ENCODE measurements at places on chromosomes 7 and 10.

DNA sequence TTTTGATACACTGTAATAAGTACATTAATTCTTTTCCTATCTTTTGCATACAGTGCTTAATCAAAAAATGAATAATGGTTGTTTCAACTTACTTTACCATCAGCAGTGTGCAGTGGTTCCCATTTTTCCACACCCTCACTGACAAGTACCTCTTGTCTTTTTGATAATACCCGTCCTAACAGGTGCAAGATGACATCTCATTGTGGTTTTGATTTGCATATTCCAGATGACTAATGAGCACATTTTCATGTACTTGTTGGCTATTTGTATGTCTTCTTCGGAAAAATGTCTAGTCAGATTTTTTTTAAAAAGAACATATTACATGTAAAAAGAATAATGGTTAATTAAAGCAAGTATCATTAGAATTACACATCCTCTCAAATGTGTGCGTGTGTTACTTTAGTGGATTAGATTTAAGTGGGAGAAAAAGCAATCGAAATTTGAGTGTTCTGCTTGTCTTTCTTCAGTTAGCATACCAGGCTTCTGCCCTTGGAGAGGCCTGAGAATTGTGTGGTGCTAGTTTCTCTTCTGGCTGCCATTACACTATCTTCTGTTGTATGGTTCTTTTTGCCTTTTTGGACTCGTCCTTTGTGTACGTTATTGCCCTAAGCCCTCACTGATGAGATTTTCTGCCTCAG, 291.2 kb downstream of the AUTS2 start:
- DNase-seq: peak; percentile 94

DNA sequence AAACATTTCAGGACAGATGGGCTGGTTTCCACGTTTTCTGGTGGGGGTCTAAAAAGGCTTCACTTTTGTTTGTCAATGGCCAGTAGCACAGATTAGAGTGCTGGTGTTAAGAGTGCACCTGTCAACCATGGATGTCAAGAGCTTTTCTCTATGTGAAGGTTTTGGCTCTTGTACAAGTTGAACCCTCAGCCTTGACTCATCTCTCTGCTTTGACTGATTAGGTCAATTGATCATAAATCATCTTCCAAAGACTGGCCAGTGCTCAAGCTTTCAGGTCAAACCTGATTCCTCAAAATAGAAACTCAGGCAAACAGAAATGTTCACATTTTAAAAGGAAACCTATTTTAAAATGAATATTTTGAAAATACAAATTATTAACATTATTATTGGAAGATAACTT, 59.6 kb upstream of the SP4 start:
- no peak for DNase-seq

DNA sequence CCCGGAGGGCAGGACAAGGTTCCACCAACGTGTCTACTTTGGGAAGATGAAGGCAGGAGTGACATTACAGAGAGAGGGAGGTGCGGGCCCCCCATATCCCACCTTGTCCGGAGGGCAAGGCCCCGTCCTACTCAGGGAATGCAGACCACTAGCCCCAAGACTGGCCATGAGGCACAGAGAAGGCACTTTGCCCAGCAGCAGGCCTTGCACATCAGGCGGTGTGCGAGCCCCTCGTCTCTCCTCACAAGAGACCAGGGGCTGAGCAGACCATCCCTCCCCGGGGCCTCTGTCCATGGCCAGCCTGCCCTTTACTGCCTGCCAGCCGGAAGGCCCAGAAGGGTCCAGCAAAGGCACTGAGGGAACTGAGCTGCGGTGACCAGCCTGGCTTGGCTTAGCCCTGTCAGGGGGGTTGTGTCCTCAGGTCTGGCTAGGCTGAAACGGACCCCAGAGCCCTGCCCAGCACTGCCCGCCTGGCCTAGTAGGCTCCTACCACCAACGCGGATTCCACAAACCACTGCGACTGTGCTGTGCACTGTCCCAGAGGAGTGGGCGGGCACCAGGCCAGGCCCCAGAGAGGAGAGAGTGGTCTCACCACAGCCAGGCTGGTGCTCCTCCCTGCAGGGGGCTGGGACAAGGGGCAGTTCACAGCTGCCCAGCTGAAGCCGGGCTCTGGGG, 16.7 kb downstream of the CAMK2B start:
- DNase-seq: no peak

- no peak for DNase-seq
Observed at GRCh38 chr7:67463316-67463715, 466.7 kb downstream of the TYW1 start.

DNA sequence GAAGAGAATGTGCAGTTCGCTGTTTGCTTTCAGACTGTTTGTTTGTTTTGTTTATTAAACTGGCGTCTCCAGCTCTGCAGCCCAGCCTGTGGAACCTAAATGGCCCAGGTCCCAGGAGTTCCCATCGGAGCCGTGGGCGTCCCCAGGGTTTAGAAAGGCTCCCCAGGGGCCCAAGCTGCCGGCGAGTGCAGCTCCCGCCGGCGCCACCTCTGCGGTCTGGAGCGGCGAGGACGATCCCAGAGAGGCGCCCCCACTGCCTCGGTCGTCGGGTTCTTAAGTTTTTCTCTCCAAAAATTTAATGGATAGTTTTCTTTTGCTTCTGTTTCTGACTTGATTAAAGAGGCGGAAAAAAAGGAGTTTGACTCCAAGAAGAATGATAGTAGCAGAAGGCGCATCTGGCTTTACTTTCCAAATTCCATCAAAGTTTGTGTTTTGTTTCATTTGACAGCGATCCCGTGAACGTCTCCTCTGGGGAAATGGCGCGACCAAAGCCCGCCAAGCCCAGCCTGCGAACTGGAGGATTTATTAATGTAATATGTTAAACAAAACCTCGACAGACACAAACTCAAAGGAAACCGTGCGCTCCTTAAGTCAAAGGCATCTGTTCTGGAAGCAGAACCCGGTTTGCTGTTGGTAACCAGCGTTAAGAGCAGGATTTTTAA, 718 bp upstream of the FZD1 start:
- peak; percentile 44 for DNase-seq

- DNase-seq: no peak
Observed at GRCh38 chr7:1531979-1532455, 1.5 kb downstream of the MAFK start.

DNA sequence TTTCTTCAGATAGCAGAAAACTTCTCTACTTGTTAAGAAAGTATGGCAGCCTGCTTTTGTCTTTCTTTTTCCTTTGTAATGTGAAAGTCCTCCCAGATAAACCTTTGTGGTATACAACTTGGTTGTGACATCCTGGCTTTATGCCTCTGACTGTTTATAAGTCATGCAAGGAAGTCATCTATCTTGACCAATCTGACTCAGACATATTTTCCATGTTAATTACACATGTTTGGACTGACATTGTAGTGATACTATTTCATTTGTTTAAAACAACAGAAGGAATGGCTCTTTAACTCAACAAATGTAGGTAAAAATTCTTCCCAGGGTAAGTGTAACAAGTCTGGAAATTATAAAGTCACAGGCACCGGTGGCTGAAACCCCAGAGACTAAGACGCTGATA, 341.6 kb upstream of the MEOX2 start:
- no peak for DNase-seq

GRCh38 chr7:24981171-24981951, 1.4 kb upstream of the OSBPL3 start:
- peak; percentile 53 for DNase-seq

GRCh38 chr7:117458977-117459583, 20.7 kb upstream of the CFTR start:
- peak; percentile 65 for DNase-seq

- no peak for DNase-seq
Observed at GRCh38 chr10:95406651-95407280, 116.0 kb upstream of the PDLIM1 start.

DNA sequence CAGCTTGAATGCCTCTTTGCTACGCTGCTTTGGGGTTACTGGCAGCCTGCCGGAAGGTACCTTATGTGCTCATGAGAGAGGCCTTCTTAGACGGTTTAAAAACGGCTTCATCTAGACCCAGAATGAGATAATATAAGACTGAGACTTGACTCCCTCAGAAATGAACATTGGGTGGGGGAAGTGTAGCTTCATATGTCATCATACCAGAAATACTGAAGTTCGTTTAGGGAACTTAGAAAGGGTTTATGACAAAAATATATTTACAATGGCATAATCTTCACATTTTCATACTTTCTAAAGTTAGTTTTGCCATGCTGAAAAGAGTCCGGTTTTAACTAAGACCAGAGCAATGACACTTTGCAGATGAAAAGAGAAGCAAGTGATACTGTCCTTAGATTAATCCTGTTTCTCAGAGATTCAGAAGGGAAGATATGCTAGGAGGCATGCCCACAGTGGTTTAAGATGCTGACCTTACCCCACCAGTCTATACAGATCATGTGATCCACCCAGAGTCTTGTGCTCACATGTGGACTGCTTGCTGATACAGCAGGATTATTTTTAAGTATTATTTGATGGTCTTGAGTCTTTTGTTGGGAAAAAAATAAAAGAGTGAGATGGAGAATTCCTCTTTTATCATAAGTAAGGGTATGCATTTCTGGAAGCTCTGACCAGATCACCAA, 40.8 kb upstream of the HGF start:
- no peak for DNase-seq

DNA sequence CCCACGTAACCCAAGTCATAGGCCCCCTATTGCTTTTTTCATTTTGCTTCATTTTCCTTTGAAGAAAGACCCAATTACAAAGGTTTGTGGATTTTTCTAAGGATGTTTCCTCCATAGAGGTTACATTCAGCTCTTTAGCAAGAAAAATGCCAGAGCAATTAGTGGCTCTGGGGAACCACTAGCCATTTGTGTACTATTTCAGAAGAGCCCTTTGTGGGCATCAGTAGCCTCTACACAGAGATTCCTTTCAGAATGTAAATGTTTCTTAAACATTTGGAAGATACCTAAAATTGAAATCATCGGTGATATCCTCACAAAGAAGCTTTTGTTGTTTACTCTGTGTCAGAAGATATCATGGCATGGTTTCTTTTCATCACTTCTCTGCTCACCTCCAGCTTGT, 291.0 kb upstream of the KMT2E start:
- DNase-seq: no peak

DNA sequence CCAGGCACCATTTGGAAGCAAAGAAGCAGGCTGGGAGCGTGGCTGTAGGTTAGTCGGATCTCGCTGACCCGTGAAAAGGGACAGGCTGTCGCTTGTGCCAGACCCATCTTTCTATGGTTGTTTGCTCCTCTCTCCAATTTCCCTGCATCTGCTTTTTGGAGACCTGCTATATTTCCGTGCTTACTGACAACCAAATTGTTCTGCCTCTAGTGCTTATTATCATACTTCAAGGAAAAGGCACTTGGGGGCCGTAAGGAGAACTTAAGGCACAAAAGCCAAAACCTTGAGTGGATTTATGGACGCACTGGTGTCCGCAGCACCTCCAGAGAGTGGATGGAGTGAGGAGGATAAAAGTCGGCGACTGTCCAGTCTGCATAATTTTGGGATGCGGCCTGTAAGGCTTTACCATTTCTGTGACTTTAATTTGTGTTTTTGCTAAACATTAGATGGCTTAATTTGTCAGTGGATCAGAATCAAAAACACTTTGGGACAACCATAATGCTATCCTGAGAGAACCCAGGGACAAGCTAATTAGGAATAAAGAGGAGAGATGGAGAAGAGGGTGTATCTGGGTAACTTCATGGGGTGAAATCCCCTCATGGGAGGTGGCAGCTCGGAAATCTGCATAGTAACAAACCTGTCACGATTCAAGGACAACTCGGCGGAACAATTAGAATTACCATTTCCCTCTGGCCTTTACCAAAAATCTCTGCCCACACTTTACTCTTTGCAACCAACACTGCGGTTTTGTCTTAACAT, 206.7 kb downstream of the HDAC9 start:
- no peak for DNase-seq

DNA sequence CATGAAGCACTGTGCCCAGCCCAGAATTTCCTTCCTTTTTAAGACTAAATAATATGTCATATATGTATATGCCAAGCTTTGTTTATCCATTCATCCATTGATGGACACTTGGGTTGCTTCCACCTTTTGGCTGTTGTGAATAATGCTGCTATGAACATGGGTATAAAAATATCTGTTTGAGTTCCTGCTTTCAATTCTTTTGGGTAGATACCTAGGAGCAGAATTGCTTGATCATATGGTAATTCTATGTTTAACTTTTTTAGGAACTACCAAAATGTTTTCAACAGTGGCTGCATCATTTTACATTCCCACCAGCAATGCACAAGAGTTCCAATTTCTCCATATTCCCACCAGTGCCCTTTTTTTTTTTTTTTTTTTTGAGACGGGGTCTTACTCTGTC, 13.2 kb upstream of the PLAU start:
- DNase-seq: no peak

DNA sequence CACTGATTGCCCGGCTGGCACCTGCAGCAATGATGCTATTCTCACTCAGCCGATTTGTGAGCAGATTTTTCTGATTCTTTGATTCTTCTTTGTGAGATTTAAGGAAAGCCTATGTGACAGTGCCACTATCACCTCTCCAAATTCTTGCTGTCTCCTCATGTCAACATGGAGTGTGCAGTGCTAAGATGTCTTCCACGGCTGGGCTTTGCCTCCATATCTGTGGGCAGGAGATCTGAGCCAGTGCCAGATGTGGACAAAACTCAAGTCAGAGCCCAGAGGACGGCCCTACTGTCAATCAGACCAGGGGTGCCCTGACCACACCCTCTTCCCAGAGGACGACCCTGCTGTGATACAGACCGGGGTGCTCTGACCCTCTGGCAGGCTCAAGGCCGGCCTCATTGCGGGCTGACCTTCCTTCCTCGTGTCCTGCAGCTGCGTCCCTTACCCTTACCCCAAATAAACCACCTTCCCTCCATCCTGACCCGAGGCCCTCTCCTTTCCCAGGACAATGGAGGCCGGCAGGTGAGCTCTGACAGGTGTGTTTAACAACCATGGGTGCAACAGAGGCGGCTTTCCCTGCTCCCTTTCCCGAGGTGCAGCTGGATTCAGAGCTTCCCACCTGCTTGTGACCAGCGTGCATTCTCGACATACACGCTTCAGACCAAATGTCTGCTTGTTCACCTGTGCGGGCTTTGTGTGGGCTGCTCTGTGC, 221.4 kb downstream of the ADARB2 start:
- no peak for DNase-seq

- no peak for DNase-seq
Observed at GRCh38 chr10:3749011-3749410, 36.0 kb downstream of the KLF6 start.
